Mesenteric fat pad (tissue), 1 donor: ENCODE measurements at places on chromosomes 5 and 9. TPM values are rescaled to one million over a fixed set of nuclear protein-coding genes. Genes with fewer than 3 reads are reported as not detected.

Gene DOCK8
- 31.0 TPM for total RNA-seq

DNA sequence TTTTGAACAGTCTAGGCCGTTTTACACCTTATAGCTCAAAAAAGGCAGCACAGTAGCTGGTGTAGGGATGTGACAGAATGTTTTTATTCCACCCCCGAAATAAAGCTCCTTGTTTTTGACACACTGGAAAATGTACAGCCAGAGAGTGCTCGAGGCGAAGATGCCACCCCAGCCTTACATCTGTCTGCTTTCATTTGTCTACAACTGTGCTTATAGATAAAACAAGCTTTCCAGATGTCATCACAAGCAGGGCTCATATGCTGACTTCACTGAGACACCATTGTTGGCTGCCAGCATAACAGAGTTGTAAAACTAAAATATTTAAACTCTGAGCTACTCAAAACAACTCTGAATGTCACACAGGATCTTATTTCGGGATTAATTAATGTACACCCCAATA is 386.3 kb downstream of the BNC2 start:
- no peak for DNase-seq

GRCh38 chr9:121353241-121354061 is 16.6 kb downstream of the STOM start:
- DNase-seq: no peak

Gene PPP2R2B
- total RNA-seq: 0.29 TPM

GRCh38 chr5:124761010-124761409 is 14.6 kb upstream of the ZNF608 start:
- DNase-seq: no peak

- no peak for DNase-seq
Measured at GRCh38 chr5:127919818-127920217, 163.7 kb upstream of the SLC12A2 start.

GRCh38 chr5:2201832-2202231 is 319.1 kb upstream of the IRX4 start:
- DNase-seq: no peak

- DNase-seq: no peak
Measured at GRCh38 chr9:111040494-111040893, 2.2 kb upstream of the LPAR1 start.

Gene SAXO1
- total RNA-seq: not detected

DNA sequence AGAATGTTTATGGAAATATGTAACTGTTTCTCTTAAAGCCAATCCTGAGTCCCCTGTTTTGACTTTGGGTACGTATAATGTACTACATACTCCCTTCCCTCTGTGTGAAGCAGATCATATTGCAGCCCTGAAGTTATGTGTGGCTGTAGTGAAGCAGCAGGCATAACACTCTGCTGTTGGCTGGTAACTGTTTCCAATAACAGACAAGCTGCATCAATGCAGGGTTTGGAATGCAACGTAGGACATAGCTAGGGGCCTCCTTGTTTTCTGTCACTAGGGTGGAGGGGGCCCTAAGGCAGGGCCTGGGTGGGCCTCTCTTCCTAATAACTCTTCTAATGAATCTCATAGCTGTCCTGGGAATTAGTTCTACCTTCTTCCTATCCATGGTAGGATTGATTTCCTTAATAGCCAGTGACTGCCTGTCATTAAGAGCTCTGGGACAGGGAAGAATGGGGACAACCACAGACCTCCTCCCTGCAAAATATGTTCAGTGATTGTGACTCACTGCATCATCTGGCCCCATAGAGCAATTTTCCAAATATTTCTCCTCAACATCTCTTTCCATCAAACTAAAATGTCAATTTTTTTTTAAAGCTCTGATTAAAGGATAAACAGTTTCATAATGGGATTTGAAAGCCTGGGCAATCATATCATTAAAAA is 129.6 kb upstream of the HMHB1 start:
- no peak for DNase-seq

GRCh38 chr5:66992547-66992946 is 204.1 kb downstream of the CD180 start:
- no peak for DNase-seq

DNA sequence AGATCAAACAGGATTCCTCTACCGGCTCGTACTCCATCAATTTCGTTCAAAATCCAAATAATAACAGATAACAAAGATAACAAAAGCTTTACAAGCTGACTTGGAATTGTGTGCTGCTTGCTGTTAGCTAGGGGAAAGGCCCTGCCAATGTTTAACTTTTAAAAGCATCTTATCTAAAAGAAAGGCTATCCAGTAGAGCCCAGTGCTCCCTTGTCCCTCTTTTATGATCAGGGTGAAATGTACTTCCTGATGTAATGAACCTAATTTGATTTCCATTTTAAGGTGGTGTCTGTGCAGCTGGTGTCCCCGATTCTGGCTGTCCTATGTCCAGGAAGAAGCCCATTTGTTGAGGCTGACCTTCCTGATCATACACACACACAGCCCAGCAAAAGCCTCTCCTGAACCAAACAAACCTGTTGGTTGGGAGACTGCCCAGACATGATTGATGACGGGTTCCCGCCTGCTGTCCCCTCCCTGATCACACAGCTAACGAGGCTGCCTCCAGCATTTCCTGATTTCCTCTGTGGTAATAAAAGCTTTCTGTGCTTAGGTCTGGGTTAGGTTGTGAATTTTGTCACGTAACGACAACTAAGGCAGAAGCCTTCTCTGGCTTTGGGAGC is 54.1 kb downstream of the PWWP2A start:
- DNase-seq: no peak

- no peak for DNase-seq
Measured at GRCh38 chr9:4320021-4320420, 20.2 kb upstream of the GLIS3 start.

- DNase-seq: no peak
Measured at GRCh38 chr9:103867886-103868285, 226.2 kb upstream of the SMC2 start.

- no peak for DNase-seq
Measured at GRCh38 chr5:62007457-62007856, 298.5 kb upstream of the KIF2A start.

DNA sequence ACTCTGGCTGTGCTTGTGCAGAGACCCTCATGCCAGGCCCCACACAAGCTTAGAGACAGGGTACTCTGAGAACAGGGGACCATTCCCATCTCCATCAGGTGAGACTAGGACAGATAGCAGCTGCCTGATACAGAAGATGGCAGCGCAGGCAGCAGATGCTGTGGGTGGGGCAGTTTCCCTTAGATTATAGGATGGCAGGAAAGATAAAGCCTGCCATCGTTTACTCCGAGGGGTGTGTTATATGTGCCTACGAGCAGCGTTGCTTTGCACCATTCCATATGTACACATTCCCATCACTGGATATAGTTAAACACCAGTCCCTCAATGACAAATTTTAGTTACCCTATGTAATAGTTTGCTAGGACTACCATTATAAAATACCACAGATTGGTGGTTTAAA is 135.2 kb downstream of the SMARCA2 start:
- no peak for DNase-seq

DNA sequence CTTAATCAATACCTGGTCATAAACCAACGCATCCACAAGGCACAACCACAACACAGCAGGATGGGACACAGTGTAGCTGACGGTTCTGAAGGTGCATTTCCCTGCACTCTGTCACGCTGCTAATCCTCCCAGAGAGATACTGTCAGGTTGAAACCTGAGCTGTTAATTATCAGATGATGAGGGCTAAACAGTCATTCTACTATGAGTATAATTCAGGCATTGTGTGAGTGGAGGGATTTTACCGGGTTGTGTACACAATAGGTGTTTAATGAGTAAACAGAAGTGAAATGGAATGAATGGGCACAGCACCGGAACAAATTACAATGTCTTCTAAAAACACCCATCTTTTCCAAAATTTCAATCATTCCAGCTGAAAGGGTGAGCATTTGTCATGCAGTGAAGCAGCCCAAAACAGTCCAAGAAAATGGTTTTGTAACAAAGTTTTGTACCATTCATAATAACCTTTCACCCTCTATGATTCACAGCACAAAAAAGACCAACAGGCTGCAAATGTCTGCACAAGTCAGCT is 71.5 kb downstream of the ABCA1 start:
- no peak for DNase-seq

DNA sequence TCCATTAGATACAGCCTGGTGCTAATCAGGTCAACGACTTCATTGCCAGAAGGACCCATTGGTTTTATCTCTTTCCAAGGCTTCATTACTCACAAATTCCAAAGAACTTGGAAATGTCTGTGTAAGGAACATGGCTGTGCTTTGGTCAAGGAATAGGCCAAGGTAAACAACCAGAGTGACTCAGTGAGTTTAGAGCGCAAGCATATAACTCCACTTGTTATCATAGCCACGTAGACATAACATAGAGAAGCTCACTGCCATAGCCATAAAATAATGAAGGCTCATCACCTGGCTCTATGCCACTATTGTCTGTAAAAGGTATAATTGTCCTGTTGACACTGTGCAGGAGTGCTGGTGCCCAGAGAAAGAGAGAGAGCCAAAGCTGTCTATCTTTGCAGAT is 139.3 kb upstream of the PLCXD3 start:
- DNase-seq: no peak

Gene NEUROG1
- not detected for total RNA-seq

Gene JAKMIP2
- total RNA-seq: 0.06 TPM

DNA sequence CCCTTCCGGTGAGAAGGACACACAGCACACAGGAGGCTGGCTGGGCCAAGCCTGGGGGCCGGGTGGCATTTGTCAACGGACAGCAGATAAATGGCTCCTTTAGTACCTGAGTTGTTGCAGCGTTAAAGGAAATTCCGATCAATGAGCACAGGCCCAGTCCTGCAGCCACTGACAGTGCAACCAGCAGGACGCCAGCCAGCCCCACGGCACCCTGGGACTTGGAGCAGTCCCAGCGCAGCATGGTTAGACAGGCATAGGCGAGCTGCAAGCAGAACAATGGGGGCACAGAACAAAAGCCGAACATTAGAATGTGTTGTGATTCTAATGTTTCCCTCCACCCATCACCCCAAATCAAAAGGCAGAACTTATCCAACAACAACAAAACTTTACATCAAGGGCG is 39.3 kb downstream of the PTCH1 start:
- DNase-seq: no peak

Gene TNFSF15
- 0.29 TPM for total RNA-seq

Gene UBAC1
- 36.3 TPM for total RNA-seq

GRCh38 chr5:128674837-128675446 is 136.9 kb upstream of the FBN2 start:
- DNase-seq: no peak

GRCh38 chr5:30604648-30605262 is 588.7 kb upstream of the CDH6 start:
- DNase-seq: no peak

Gene SPINK4
- total RNA-seq: not detected

Gene CMYA5
- total RNA-seq: 2.6 TPM

Gene FSTL4
- not detected for total RNA-seq

DNA sequence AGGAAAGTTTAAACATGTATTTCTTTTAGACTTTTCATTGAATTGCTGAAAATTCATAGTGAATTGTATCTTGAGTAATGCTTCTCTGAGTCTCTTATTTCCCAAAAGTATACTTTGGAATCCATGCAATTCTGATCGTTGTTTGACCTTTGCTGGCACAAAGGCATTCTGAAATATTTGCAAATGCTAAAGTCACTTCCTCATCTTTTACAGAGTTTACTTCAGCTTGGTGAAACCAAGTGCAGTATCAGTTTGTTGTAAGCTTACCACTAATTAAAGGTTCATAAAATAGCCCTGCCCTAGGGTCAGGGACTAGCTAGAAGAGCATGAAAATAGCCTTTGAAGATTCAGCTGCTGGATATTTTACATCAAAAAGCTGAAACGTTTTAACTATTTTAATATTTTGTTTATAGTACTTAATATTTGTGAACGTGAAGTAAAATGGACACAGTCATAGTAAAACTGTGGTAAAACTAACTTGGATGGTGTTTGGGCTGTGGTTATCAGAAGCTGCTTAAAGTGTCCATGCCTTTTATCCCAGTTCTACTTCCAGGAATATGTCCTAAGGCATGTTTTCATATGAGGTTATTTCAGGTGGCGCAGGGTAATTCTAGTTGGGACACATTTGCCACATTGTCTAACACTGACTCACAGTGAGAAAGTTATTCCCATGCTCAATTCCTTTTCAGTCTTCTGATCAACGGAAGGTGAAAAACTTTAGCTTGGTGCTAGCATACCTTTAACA is 45.3 kb downstream of the SLC22A5 start:
- no peak for DNase-seq
